Left cardiac atrium (tissue), 4 donors: ENCODE measurements at places on chromosomes 12 and 14.

DNA sequence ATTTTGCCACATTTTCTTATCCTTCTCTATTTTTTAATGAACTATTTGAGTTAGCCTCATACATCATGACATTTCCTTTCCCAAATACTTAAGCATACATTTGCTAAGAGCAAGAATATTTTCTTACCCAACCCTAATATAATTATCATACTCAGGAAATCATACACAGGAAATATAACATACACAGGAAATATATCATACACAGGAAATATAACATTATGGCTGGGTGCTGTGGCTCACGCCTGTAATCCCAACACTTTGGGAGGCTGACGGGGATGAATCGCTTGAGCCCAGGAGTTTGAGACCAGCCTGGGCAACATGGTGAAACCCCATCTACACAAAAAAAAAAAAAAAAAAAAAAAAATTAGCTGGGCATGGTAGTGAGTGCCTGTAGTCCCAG, 4.9 kb downstream of the NCKAP1L start:
- no peak for DNase-seq

DNA sequence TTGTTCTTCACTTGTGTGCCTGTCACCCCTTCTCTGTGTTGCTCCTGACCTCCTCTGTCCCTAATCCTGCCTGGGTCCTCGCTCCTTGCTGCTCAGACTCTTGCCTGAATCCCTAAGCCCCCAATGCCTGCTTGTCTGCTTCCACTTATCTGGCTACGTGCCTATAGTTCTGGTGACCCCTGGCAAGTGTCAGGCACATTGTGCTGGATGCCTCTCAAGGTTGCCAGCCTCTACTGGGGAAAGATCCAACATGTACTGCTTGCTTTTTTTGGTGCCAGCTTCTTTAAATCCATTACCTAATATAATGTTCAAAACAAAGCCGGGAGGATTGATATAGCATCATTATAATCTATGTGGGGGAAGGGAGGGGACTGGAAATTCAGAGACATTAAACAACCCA, 448.0 kb upstream of the CCDC196 start:
- no peak for DNase-seq

- DNase-seq = no peak
Measured at GRCh38 chr12:121144416-121144914, 11.8 kb downstream of the P2RX7 start.

DNA sequence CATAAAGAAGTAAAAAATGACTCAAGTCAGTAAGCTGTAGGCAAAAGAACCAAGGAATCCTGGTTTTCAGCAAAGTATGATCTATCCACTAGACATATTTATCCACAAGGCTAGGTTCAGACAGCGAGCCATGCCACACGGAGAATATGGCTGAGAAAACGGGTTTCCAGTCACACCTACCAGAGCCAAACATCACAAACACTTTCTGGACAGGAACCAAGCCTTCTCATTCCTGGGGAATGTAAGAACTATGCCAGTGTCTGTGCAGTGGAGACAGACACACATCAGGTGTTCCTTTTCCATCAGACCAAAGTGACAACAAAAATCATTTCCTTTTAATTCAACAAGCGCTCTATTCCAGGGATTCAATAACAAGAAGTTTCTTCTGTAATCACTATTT, 41.1 kb downstream of the AREL1 start:
- DNase-seq = no peak

- DNase-seq = no peak
Measured at GRCh38 chr12:101634724-101635123, 40.0 kb downstream of the MYBPC1 start.

- no peak for DNase-seq
Measured at GRCh38 chr12:29053567-29053966, 95.5 kb upstream of the FAR2 start.

GRCh38 chr14:101708853-101709532, 52.5 kb upstream of the PPP2R5C start:
- no peak for DNase-seq

DNA sequence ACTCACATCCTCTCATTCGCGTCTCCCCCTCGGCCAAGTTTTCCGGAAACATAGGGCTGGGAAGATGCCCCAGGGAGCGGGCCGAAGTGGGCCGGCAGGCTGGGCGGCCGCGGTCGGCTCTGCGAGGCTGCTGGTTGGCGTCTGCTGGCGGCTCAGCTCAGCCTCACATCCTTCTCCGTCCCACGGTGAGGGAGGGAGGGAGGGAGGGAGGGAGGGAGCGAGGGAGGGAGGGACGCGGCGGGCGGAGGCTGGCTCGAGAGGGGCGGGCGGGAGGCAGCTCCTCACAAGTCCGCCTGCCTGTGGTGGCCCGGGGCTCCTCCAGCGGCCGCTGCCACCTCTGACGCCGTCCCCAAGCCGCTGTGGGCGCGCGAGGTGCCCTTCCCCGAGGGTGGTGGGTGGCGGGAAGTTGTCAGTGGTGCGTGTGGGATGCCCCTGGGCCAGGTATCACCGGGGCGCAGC, 93.8 kb downstream of the RFLNA start:
- peak; percentile 85 for DNase-seq

GRCh38 chr14:61486930-61487495, 165.6 kb downstream of the PRKCH start:
- DNase-seq = no peak

DNA sequence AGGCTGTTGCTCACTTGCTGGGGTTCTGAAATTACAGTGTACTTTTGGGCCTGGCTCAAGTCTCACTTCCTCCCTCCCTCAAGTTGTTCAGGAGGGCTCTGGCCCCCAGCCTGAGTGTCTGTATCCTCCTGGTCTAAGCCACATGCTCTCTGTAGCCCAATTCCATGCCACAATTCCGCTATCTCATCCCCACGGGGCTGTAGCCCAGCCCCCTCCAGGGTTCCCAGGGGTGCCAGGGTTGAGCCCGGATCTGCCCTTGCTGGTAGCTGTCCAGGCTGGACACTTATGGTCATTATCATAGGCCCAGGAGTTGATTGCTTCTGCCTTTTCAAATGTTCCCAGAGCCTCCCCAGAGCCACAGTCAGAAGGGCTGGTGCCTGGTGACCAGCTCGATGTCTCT, 65.3 kb downstream of the PRIMA1 start:
- DNase-seq = no peak

GRCh38 chr12:89861086-89861485, 152.4 kb upstream of the ATP2B1 start:
- no peak for DNase-seq

GRCh38 chr12:53185582-53186153, 4.9 kb upstream of the CSAD start:
- DNase-seq = no peak

- no peak for DNase-seq
Measured at GRCh38 chr12:22287776-22288621, 46.5 kb downstream of the ST8SIA1 start.

GRCh38 chr12:117829108-117829507, 139.7 kb downstream of the KSR2 start:
- DNase-seq = no peak

DNA sequence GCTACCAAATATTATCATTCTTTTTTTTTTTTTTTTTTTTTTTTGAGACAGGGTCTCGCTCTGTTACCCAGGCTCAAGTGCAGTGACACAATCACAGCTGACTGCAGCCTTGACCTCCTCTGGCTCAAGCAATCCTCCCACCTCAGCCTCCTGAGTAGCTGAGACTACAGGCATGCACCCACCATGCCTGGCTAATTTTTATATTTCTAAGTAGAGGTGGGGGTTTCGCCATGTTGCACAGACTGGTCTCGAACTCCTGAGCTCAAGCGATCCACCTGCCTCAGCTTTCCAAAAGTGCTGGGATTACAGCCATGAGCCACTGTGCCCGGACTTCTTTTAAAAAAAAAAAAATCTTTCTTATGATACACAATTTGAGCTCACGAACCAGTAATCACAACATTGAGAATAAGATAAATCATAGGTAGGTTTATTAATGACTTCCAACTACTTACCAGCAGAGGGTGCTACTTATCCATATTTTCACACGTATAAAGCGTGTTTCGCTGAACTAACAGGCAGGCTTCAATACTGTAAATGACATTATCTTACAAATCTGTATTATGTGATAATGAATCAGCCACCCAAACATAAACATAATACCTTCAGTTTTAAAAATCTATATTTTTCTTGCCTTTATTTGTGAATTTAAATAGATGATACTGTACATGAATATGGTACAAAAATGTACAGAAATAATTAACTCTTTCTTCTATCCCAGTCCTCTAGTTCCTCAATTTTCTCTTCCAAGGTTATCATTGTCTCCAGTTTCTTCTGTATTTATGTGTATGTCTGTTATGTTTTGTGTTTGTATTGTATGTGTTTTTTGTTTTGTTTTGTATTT, 42.5 kb upstream of the BCAT1 start:
- no peak for DNase-seq

DNA sequence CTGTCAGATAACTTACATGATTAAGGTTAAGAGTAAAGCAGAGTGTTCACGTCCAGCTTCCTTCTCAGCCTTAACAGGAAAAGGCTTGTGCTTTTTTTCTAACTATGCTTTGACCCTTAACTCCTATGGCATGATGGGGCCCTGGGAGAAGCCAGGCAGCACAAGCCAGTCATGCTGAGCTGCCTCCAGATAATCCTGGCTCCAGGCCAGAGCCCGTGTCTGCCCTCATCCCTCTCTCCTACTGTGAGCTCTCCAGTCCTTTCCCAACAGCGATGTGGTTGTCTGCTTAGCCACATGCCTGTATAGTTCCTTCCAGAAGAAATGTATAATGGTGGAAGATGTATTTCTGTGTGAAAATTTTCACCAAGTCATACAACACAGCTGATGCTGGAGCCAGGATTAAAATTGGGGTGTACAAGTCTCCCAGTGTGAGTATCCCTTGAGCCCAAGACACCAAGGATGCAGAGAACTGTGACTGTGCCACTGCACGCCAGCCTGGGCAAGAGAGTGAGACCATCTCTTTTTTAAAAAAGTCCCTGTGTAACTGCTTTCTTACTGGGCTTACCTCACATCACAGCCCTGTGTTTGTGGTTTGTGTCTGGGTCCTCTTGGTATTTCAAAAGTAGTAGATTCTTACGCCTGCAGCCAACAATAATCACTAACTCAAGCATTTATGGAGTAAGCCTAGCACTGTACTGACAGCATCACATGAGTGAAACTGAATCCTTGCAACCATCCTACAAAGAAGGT, 7.9 kb upstream of the ITFG2 start:
- peak; percentile 69 for DNase-seq

DNA sequence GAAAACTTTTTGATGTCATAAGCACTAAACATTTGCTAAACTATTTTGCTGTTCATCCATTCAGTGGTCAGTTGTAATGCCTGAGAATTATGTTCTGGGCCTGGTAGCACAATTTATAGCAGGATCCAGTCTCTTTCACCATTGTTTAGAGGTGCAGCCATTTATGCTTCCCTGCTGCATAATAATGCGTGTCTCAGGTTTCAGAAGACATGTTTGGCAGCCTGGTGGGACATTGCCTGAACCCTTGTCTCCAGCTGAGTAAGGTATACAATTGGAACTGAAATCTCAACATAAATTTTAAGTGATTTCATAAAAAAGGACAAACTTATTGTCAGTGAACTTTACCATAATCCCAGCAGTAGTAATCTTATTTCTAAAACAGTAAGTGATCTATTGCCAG, 94.8 kb downstream of the POLR3B start:
- DNase-seq = no peak

DNA sequence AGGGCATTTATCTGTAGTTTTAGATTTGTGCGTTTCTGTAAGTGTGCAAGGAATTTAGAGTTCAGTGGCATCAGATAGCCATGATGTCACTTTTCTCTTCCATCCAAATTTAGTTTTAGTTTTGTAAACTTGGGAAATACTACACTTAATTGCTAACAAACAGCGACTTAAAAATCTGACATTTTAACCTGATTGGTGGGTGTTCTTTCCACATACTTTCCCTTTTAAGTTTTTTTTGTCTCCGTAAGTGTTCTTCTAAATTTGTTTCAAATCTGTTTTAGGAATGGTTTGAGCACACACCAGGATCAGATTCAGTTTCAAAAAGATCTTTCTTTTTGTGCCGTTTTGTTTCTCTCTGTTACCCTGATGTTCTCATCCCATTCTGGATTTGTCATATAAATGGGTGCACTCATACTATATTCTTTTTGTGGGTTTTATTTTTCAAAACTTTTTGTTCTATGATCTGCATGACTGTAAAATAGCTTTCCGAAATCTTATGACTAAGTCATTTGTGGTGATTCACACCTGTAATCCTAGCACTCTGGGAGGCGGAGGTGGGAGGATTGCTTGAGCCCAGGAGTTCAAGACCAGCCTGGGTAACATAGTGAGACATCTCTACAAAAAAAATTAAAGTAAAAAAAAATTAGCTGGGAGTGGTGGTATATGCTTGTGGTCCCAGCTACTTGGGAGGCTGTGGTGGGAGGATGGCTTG, 58.9 kb downstream of the FBXO34 start:
- no peak for DNase-seq

- DNase-seq = no peak
Measured at GRCh38 chr12:54337854-54338650, 13.1 kb downstream of the COPZ1 start.

DNA sequence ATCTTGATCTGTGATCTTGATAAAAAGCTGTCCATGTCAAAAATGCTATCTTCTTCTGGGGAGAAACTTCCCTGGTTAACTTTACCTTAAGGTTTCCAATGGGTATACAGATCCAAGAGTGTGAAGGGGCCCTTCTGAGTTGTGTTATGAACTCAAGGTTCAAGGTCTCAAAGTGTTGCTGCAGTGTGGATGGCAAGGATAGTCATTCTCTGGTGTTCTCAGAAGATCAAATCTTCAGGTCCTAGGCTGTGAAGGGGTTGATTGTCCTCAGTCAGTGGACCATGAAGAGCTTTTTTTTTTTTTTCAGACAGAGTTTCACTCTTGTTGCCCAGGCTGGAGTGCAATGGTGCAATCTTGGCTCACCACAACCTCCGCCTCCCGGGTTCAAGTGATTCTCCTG, 114.4 kb downstream of the SPTSSA start:
- no peak for DNase-seq

DNA sequence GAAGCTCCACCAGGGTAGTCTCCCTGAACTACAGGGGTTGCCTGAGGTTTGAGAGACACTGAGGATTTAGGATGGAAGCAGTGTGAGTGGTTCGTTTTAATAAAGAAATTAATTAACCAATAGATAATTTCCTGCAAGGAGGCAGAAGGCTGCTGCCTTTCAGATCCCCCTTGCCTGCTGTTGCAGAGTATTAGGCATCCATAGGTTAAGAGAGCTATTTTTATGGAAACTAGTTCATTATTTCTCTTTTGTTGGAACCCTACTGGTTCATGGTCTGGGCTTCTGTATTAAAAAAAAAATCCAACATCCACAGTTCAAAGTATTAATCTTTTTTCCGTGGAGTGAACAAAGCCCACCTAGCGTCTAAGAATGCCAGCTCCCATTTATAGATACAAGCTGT, 50.5 kb upstream of the RTRAF start:
- DNase-seq = no peak

DNA sequence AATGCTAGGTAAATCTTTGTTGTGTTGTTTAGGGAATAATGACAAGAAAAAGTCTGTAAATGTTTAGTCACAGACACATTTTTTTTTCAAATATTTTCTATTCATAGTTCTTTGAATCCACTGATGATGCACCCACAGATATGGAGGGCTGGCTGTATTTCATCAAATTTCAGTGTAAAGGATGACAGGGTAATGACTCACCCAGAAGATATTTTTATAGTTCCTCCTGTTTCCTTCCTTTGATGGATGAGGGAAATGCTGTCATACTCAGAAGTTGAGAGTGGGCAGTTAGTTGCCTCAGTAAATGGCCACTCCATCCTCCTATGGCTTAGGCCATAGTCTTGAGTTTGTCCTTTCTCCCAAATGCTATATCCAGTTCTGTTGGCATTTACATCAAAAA, 76.9 kb upstream of the REP15 start:
- DNase-seq = no peak
